ENCODE measurements at places on chromosomes 7 and 10. TPM values are rescaled to one million over a fixed set of nuclear protein-coding genes. Genes with fewer than 3 reads are reported as not detected.

Gene PKD2L1
- 0.26 TPM for total RNA-seq

Gene STOX1
- 4.0 TPM for total RNA-seq

DNA sequence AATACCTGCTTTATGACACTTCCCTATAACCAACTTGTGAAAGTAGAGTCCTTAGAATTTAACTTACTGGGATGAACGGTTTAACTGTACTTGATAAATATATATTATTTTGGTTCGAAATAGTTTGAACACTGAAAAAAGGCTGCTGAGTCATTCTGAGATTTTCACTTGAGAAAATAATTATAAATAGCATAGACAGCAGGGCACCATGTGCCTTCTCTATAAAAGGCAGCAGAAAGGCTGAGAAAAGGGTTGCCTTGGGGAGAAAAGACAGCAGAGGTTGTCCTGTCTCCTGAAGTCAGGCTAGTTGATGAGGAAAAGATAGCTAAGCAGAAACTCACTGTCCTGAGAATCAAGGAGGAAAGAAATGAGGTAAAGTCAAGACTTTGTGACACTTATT lies 92.4 kb downstream of the CTTNBP2 start:
- no peaks in the 10 kb centered on the region for H3K27me3 ChIP-seq
- H3K36me3 ChIP-seq: peaks cover 34% of the 10 kb centered on the region
- peaks cover 10% of the 10 kb centered on the region for H3K4me1 ChIP-seq
- H3K4me3 ChIP-seq: no peak overlapping the region

Gene CYP26A1
- total RNA-seq: 4.2 TPM

DNA sequence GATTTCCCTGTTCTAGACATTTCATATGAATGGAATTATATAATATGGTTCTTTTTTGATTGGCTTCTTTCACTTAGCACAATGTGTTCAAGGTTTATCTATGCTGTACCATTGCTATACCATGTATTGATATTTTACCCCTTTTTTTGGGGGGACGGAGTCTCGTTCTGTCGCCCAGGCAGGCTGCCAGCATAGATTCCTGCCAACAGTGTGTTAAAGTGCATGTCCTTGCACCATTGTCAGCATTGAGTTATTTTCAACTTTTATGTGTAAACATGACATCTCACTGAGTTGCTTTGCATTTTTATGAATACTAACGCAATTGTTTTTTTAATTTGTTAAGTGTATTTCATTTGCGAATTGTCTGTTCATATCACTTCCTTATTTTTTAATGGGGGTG lies 4.9 kb downstream of the ABCC2 start:
- H3K4me1 ChIP-seq: no peaks in the 10 kb centered on the region
- DNase-seq: no peak
- H3K4me3 ChIP-seq: no peak overlapping the region
- H3K27ac ChIP-seq: no peak overlapping the region
- H3K36me3 ChIP-seq: no peaks in the 10 kb centered on the region

- peaks cover 19% of the 10 kb centered on the region for H3K36me3 ChIP-seq
- H3K4me3 ChIP-seq: no peak overlapping the region
- no peak overlapping the region for H3K27ac ChIP-seq
- no peaks in the 10 kb centered on the region for H3K27me3 ChIP-seq
Measured at GRCh38 chr7:103101543-103101942, 26.6 kb downstream of the ARMC10 start.
